H9 (cell line): ENCODE measurements at places on chromosomes 5 and 9.
A peak's percentile ranks its signal among the peaks of the same experiment; 100 is the strongest.

DNA sequence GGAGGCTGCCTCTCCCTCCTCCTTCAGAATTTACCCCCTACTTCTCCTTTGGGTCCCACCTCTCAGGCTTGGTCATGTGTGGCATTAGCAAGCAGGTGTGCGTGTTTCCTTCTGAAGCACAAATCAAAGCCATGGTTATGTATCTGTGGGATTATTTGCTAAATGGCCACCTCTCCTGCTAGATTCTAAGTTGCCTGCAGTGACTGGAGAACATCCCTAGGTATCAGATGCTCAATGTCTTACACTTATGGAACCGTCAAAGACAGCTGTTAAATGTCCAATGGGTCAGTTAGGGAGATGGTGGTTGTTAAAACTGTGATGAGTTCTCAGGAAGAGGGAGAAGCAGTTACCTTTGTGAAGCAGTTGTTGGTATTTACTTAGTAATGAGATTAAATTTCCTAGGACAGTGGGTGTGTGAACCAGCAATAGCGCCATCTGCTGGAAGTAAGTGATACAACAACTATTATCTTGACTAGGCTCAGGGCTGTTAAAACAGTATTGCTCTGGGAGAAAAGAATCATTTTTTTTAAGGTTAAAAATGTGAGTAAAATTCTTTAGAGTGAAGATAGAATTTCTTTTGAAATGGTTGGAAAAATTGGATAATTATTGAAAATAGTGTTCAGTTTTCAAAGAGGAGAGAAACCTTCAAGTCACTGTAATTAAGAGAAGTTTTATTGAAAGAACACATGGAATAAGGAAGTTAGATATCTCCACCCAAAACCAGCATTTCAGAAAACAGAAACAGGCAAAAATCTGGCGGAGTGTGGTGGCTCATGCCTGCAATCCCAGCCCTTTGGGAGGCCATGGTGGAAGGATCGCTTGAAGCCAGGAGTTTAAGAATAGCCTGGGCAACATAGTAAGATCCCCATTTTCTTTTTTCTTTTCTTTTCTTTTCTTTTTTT is 71.3 kb downstream of the TMC1 start:
- peak; percentile 41 for DNase-seq

DNA sequence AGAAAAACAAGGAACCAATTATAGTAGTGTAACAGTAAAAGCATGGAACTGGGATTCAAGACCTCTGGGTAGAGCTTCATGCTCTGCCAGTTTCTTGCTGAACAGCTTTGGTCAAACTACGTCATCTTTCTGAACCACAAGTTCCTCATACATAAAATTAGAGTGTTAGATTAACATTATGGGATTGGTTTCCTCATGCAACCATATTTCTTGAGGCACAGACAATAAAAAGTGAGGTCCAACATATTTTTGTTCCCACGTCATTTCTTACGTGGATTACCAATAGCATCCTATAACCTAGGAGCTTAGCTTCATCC is 354.8 kb downstream of the TMEM232 start:
- no peak for DNase-seq

- DNase-seq = no peak
Measured at GRCh38 chr5:41413074-41413473, 97.3 kb downstream of the PLCXD3 start.

DNA sequence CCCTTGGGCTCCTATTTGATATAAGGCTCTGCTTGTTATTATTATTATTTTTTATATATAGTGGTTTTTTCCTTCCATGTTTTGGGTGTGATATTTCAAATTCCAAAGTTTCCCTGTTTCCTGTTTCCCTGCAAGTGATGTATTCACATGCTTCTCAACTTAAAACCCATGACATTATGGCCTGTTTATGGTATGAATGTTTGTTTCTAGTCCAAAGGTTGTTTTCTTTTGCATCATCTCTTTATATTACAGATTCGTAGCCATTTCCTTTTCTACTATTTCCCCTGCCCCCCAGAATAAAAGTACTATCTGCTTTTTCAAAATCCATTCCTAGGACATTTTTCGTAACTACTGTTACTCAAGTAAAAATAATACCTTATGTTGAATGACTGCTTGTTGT is 7.5 kb downstream of the SEMA6A start:
- no peak for DNase-seq

GRCh38 chr5:74464512-74465209 is 175.9 kb downstream of the ENC1 start:
- DNase-seq = no peak

- DNase-seq = no peak
Measured at GRCh38 chr9:35510754-35511428, 21.0 kb downstream of the RUSC2 start.

DNA sequence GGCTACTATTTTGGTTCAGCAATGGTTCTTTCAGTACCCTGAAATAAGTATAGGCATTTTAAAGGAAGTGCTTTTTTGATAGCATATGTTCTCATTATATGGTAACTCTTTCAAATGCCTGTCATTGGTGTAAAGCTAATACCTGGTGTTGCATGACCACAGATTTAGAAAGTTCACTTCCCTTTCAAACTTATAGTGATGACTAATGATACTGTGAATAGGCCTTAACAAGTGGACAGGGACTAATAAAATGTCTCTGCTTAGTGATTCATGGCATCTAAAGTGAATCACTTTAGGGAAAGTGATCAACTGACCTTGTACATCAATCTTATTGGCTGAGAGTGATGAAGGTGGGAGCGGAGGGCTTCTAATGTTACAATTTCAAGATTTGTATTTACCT is 21.6 kb downstream of the MRPL22 start:
- DNase-seq = no peak

GRCh38 chr9:18393340-18394130 is 80.4 kb upstream of the ADAMTSL1 start:
- no peak for DNase-seq

DNA sequence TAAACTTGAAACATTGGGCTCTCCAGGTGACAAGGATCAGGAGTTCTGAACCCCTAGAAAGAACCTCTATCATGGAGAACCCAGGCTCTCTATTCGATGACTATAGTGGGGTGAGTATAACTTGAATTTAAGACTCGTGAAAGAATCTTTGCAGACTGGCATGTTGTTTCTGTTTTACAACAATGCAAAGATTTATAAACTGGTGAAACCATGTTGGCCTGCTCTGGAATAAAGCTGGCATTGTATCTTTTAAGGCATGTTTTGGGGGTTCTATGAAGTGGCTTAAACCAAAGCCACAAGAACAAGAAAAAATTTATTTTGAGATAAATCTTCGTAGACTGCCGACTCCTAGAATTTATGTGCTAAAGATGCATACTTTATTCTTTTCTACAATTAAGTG is 9.8 kb upstream of the GDNF start:
- DNase-seq = no peak

GRCh38 chr9:94554439-94555331 is at the start of gene PCAT7:
Gene PCAT7 (plus strand): TSS chr9:94555083.
- peak; percentile 86 for DNase-seq

DNA sequence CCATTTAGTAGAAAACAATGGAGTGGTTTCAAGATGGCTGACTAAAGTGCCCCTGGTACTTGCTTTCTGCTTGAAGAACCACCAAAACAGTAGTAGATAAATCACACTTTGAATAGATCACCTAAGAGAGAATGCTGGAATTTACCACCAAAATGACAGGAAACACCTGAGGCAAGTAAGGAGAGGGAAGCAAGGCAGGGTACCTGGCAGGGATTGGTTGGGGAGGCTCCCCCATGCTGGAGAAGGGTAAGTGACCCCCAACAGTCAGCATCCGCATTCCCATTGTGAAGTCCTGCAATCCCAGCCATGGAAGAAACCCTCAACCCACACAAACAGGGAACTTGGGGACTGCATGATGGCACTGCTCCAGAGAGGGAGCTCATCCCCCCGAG is 105.5 kb downstream of the PLPP1 start:
- DNase-seq = no peak

DNA sequence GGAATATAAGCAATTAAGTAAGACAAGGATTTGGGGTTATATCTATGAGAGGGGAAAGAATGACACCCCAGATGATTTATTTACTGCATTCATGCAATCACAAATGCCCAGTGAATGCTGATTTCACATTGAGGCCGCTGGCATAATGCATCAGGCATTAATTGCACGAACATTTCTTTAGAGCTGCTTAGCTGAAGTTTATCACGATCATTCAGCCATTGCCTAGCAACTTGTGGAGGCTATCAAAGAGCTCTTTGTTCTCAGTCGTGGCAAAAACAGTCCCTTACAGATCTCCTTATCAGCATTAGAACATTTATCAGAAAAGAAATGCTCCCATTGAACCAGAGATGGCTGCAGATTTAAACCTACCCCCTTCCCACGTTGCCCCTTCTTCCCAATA is 88.7 kb upstream of the PRRC1 start:
- DNase-seq = no peak

DNA sequence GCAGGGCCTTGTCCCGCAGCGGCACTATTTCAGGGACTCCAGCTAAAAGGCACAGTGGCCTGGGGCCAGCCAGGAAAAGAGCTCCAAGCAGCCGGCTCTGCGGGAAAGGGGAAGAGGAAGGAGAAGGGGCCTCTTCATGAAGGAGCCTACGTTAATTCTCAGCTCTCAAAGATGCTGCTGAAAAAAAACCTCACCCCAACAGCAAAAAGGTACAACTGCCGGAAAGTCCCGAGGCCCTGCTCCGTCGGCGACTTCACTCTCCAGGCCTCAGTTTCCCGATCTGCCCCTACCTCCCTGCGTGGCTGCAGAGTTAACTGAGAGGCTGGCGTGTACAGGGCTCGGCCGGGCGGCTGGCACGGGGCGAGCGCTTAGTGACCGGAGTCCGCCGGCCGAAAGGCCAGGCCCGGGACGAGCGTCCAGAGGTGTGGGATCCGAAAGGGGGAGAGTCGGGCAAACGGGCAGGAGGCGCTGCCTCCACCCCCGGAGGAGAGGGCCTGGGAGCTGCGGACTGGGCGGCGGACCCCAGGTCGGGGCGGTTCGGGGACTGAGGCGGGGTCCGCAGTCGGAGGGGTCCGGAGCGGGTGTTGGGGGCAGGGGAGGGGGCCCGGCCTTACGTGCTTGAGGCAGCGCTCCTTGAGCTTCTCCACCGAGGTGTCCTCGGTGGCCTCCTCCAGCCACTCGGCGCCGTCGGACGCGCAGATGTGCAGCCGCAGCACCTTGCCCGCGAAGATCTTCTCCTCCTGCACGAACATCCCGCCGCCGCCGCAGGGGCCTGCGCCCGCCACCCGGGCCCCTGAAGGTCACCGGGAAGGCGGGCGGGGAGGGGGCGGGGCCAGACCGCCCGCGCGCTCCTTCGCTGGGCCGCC is 529 bp downstream of the UBAC1 start:
- no peak for DNase-seq

GRCh38 chr9:34501889-34502425 is 20.8 kb downstream of the ENHO start:
- peak; percentile 54 for DNase-seq

- DNase-seq = no peak
Measured at GRCh38 chr5:140982083-140982716, 15.9 kb downstream of the PCDHAC2 start.

DNA sequence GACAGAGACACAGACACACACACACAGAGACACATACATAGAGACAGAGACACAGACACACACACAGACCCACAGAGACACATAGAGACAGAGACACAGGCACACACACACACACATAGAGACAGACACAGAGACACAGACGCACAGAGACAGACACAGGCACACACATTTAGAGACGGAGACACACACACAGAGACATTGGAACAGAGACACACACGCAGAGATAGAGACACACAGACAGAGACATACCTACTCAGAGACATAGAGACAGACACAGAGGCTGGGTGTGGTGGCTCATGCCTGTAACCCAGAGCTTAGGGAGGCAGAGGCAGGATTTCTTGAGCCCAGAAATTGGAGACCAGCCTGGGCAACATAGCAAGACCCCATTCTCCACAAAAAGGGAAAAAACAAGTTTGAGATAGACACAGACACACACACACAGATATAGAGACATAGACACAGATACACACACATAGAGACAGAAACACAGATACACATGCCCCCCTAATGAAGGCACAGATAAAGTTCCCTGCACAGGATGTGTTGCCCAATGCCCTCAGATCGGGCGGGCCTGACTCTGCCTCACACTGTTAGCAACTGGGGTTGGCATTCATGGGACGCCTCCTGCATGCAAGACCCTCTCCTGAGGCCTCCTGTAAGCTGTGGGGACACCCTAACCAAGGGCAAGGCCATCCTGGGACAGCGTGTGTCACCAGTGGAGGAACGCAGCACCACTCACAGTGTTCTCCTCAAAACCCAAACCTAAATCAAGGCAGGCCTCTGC is 3.3 kb upstream of the RALGDS start:
- no peak for DNase-seq

- DNase-seq = no peak
Measured at GRCh38 chr9:108139900-108140299, 650.3 kb upstream of the KLF4 start.

- DNase-seq = no peak
Measured at GRCh38 chr9:27653957-27654356, 80.7 kb upstream of the C9orf72 start.

DNA sequence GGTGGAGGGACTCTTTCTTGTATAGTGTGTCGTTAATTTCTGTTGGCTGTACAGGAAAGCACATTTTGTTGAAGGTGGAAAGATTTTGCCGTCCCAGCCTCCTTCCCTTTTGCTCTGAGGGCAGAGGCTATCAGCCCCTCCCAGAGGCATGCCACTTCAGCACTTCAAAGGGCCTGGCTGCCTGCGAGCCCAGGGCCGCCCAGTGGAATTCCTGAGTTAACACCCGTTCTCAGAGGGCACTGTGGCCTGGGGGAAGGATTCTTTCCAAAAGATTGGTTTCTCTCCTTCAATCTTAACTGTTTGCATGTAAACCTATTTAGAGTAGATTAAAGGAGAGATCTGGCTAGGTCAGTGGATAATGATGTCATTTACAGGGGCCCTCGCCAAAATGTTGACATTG is 238.6 kb downstream of the FANCC start:
- peak; percentile 58 for DNase-seq

DNA sequence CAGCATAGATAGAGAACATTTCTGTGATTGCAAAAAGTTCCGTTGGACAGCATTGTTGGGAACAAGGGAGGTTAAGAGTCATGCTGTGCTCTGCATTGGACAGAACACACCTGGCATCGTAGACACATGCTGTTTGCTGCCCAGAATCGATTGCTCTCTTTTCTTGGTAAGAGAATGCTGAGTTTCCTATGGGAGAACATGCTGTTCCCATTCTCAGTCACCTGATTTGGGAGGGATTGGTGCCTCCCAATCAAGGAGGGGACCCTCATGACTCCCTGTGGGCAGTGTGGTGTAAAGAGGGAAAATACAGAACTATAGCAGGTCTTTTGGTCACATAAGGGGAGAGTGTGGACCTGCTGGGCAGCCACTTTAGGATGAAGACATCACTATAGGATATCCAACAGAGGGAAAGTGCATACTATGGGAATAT is 555.4 kb upstream of the CLINT1 start:
- no peak for DNase-seq

- no peak for DNase-seq
Measured at GRCh38 chr9:90455316-90455715, 187.3 kb downstream of the DIRAS2 start.

DNA sequence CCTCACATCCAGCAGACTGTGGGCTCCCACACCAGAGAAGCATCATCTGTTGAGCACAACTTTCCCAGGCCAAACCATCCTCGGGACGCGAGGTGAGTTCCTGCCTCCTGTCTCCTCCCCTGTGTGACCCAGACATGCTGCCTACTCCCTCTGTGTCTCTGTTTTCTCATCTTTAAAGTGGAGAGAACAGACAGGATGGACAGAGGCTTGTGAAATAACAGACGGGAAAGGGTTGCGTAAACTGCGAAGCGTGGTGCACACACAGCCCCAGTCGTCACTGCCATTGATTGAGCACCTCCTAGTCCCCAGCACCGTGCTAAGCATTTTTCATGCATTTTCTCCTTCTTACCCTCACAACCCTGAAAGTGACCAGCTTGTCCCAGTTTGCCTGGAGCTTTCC is 52.1 kb upstream of the LMX1B start:
- no peak for DNase-seq
